ENCODE measurements at places on chromosomes 16 and 17. TPM values are rescaled to one million over a fixed set of nuclear protein-coding genes. Genes with fewer than 3 reads are reported as not detected.

GAS2L2 gene
- total RNA-seq = not detected

USH1G gene
- total RNA-seq = 1.7 TPM

PDK2 gene
- 18.3 TPM for total RNA-seq

DNA sequence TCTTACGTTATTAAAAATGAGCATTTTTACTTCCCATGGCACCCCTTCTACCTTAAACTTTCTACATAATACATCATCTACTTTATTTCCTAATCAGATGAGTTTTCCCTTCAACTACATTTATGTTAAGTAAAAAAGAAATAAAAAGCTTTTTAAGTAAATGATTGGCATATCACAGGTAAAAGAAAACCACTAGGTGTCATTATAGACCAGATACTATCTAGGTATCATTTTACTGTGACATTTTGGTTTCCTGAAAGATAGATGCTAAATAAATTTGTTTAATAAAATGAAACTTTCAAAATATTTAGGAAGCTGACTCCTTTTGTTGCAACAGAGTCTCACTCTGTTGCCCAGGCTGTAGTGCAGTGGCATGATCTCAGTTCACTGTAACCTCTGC is 3.8 kb upstream of the CMTM1 start:
- no peaks in the 10 kb centered on the region for H3K36me3 ChIP-seq
- no peaks in the 10 kb centered on the region for H3K4me1 ChIP-seq
- H3K27me3 ChIP-seq = no peaks in the 10 kb centered on the region
- H3K27ac ChIP-seq = no peak overlapping the region
- no peak overlapping the region for H3K4me3 ChIP-seq

DNA sequence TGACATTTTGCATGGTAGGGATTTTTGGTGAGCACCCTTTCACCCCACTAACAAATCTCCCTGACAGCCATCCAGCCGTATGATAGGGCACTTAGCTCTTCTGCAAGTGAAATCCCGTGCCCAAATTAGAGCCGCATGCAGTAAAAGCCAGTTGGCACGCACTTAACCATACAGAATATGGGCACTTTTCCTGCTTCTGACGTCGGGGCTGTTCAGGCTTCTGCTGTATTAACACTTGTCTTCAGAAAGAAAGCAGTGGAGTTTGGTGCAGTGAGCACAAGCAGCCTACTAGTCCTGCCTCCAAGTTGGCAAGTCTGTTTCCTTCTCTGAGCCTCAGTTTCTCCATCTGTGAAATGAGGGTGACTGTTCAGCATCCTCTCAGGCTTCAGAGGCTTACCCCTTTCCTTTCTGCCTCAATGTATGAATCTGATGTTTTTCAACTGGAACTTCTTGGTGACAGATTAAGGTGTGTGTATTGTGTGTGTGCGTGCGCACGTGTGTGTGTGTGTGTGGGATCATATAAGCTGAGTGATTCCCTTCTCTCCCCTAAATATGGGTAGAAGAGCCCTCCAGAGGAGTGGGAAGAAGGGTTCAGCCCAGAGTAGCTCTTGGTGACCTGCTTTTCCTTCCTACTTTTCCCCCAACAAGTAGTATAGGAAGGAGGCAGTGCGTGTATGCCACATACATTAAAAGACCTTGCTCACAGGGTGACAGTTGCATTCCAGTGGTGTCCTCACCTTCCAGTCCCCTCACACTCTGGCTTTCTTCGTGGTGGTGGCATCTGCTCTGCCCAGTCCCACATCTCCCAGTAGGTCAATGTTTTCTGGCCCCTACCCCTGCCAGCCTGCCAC is 19.0 kb downstream of the IGF2BP1 start:
- H3K27me3 ChIP-seq = no peaks in the 10 kb centered on the region
- no peak overlapping the region for H3K27ac ChIP-seq
- no peaks in the 10 kb centered on the region for H3K36me3 ChIP-seq
- no peak overlapping the region for H3K4me3 ChIP-seq
- H3K4me1 ChIP-seq = peaks cover 25% of the 10 kb centered on the region

DNA sequence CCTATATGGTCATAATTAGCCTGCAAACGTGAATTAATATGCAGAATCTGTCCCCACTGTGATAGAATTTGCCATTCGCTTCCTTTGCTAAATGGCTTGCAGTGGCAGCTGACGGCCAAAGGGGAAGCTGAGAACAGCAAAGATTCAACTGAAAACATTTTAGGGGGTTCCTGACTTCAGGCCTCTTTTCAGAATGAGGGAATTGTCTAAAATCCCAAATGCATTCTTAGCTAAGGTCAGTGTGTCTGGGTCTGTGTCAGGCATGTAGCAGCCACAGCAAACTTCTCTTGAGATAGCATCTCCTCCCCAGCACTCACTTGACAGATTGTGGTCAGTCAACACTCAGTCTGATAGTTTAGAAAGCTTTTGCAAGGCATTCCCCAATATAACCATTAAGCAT is 701.1 kb downstream of the WWOX start:
- H3K4me3 ChIP-seq = no peak overlapping the region
- no peaks in the 10 kb centered on the region for H3K4me1 ChIP-seq
- no peak for DNase-seq

All from H1 (cell line).